ENCODE measurements at places on chromosomes 3 and 15.

DNA sequence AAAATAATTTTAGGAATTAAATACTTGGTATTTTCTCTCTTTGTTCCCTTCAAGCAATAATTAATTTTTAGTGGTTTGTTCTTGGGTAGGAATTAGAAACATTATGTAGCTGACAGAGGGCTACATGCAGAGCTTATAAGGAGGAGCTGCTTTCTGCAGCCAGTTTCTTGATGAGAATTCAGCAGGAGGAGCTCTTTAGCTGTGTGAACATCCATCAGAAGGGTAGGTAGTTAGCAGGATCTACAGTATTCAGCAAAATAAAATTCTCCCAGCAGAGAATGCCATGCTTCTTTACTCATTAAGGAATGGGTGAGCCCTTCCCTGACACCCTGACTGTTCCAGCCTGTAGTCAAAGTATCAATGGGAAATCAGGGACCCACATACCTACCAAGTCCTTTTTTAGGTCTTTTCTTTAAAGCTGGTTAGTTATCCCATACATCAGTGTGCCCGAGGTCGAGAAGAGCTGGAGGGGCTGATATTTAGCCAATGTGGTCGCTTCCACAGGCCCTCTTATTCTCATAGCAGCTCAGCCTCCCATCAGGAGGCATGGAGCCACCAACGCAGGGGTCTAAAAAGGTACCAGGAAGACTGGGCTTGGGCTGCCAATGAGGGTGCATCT, 54.0 kb downstream of the KCNAB1 start:
- no peak for DNase-seq

GRCh38 chr3:120753810-120754209, 11.3 kb downstream of the GTF2E1 start:
- no peak for DNase-seq

DNA sequence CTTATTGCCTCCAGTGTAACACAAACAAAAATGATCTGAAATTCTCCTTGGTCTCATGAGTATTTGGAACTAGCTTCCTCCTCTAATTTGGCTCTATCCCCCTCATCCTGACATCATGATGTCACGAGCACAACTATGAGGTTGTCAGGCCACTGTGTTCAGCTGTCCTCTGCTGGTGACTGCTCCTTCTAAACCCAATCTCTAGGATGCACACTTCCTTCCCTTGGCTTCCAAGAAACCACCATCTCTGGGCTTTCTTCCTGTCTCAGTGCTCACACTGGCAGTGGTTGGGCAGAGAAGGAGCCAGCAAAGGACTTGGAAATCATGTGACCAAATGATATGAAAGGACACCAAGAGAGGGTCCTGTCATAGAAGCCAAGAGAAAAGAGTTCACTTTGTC, 30.7 kb upstream of the EIF1B start:
- no peak for DNase-seq

DNA sequence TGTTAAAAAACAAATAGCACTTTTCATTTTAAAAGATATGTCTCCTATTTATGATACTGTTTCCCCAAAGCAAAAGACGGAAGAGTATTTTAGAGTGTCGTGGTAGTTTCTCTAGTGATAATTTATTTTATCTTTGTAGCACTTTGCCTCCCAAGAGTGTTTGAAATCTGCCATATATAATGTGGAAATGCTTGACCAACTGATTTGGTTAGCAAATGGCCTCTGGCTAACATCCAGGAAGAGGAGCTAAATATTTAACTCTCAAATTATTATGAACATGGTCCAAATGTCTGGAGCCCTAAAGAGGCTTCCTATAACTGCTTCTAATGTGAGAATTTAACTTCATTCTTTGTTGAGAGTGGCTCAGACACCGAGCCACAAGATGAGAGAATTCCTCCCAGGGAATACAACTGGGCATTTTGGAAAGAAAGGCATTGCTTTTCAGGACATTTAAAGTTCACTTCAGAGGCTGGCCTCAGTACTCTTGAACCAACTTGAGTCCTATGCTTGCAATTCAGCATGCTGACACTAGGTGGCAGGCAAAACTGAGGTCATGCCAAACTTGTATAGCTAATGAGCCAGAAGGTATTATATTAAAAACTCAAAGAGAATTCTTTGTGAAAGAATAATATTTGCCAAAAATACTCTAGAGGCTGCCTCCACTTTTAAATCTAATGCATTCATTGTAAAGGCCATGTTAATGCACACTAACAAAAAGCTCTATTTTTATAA, 104.5 kb downstream of the RARB start:
- no peak for DNase-seq

DNA sequence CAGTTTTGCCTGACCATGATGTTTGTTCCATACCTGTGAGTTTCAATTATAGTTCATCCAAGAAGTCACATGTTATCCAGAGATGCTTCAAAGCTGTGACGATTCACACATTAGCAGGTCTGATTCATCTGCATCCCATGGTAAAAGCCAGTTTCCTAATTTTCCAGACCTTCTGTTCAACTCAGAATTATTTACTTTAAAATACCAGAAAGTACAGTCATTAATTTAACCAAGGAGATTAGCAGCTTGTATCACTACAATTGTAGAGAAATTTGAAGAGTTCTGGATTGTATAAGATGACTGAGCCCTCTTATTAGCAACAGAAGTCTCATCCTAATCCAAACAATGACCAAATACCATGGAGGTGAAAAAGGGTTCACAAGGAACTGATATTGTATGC, 76.1 kb upstream of the THBS1 start:
- no peak for DNase-seq
